HEK293T (cell line): ENCODE measurements at places on chromosomes 7 and 10.

DNA sequence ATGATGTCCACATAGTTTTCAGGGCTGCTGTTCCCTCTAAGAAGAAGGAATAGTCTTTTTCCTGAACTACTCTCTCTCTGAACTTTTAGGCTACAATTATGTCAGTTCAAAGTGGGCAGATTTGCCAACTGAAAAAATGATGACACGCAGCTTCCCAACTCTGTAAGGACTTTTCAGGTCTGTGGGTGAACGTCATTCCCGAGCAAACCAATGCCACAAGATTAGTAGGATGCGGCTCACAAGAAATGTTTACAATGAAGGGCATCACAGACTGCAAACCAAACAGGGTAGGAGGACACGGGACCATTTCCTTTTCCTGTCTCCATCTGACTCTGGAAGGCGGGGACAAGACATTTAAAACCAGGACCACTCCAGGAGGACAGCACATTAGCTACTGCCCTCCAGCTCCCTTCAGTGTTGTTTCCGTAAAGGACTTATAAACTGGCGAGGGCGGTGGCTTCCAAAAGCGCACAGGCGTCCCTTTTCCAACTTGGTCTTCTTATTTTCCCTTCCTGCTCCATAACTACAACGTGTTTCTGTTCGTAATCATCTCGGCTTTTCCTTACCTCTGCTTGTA lies 539 bp upstream of the MKLN1 start:
- DNase-seq = peak; percentile 37

- DNase-seq = no peak
Measured at GRCh38 chr10:58992830-58993460, 183.5 kb upstream of the PHYHIPL start.

GRCh38 chr10:99224766-99225165 lies 10.9 kb downstream of the HPSE2 start:
- DNase-seq = no peak

GRCh38 chr7:108136191-108136688 lies 6.1 kb upstream of the LAMB4 start:
- DNase-seq = no peak

DNA sequence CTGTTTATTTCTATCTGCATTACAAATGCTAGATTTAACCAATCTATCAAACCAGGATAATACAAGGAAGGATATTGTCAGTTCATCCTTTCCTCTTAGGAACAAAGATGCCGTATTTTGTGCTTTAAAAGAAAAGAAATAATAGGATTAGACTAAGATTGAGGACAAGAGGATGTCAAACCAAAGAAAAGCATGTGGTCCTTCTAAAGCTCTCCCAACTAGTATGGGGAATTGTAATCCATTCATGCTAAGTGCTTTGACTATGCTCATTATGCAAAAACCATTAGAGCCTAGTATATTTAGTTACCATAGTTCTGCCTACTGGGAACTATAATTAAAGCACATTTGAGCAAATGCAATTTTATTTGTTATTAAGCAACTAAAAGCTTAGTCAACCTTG lies 280.2 kb downstream of the GRM8 start:
- DNase-seq = no peak

DNA sequence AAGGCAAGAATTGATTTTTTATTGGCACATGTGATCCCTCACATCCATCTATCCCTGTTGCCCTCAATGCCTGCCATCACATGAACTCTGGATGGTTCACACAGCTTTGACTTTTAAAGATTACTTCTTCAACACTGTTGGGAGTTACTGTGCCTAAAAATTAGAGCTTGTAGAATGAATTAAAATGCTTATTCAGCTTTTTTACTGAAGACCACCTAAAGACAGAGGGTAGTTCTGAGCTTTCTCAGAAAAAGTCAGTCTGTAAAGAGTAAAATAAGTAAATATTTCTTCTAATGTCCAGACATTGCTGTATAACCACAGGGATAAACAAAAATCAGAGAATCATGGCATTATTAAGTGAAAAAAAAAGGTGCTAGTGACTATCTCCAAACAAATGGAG lies 93.3 kb upstream of the CSTF2T start:
- DNase-seq = no peak

DNA sequence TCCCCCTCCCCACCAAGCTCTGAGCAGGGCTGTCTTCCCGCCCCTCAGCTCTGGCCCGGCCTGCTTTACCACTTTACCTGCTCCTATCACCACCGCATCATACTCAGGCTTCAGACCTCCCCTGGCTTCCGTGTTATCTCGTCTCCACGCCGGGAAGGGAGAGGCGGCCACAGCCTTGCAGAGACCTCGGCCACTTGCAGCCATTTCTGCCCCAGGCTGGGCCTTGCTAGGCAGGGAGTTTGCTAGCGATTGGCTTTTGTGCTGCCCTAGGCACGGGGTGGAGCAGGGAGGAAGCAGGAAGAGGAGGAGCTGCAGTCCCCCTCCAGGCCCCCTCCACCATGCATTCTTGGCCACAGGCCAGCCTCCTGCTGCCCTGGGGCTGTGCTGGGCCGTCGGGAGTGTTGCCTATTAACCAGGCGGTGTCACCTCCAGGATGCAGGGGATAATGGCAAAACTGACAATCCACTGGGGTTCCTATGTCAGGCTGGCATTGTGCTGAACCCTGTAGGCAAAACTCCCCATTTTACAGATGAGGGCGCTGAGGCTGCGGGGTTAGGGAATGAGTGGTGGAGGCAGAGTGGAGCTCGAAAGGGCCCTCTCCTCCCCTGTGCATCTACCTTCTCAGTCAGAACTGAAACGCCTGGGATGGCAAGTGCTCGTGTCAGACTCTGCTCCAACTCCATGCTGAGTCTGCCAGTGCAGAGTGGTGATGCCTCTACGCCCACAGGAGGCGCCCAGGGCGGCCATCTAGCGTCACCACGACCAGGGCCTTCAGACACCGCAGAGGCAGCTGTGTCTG lies at the start of gene PYROXD2:
PYROXD2 (minus strand) TSS at position 251 of the 799 bp plus-strand sequence; CDS start at position 204, 47 bp downstream.
- peak; percentile 85 for DNase-seq

GRCh38 chr10:126685756-126686155 lies 15.3 kb upstream of the C10orf90 start:
- no peak for DNase-seq

GRCh38 chr7:42238709-42239366 lies 1.8 kb upstream of the GLI3 start:
- DNase-seq = peak; percentile 28

- no peak for DNase-seq
Measured at GRCh38 chr7:70781922-70782311, 350.0 kb upstream of the GALNT17 start.

GRCh38 chr10:118967160-118967559 lies 62.4 kb upstream of the NANOS1 start:
- no peak for DNase-seq

GRCh38 chr7:41153268-41153667 lies 549.6 kb downstream of the INHBA start:
- no peak for DNase-seq

DNA sequence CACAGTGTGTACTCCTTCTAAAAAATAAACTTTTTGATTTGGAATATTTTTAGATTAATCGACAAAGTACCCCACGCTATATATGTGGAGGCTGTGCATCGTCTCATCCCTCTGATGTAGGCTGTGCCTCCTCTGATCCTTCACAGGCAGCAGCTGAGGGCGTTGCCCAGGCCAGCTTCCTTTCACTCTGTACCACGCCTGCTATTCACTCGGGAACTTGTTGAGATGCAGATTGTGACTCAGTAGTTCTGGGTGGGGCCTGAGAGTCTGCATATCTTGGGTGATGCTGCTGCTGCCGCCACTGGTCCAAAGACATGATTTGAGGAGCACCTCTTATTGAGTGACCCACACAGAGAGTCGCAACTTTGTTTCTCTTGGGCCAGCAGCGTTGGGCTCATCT lies 7.9 kb upstream of the C10orf120 start:
- no peak for DNase-seq

DNA sequence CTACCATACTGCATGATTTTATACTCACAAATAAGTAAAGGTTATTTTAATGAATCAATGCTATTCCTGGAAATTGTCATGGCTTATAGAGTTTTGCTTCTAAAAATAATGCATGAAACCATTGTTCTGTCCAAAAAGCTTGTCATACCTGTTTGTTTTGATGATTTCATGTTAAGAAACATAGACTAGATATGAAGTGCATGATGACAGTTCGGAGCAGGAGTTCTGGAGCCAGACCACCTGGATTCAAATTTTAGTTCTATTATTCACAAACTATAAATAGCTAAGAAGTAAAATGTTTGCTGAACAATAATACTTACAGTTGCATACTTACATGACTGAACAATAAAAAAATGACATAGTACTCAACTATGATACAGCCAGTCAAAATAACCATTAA lies 107.0 kb upstream of the AKR1E2 start:
- no peak for DNase-seq

GRCh38 chr10:77574438-77574837 lies 63.2 kb downstream of the KCNMA1 start:
- DNase-seq = no peak

DNA sequence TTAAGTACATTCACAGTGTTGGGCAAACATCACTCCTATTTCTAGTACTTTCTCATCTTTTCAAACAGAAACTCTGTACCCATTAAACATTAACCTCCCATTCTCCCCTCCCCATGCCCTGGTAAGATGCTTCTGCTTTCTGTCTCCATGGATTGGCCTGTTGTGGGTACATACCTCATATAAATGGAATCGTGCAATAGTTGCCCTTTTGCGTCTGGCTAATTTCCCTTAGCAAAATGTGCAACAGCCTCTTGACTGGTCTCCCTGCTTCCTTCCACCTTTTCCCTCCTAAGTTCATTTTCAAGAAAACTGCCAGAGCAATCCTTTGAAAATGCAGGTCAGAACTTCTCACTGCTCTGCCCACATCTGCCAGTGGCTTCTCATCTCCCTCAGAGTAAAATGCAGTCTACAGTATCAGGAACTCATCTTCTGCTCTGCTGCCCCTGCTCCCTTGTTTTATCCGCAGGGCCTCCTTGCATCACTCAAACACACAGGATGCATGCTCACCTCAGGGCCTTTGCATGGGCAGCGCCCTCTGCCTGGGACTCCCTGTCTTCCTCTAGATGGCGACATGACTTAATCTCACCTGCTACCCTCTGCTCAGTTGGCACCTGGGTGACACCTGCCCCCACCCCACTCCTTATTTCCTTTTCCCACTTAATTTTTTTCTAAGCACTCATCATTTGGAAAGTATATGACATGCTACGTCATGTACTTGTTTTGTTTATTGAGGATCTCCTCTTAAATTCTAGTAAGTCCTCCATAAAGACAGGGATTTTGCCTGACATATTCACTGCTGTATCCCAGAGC lies 44.3 kb upstream of the ECHDC3 start:
- no peak for DNase-seq

DNA sequence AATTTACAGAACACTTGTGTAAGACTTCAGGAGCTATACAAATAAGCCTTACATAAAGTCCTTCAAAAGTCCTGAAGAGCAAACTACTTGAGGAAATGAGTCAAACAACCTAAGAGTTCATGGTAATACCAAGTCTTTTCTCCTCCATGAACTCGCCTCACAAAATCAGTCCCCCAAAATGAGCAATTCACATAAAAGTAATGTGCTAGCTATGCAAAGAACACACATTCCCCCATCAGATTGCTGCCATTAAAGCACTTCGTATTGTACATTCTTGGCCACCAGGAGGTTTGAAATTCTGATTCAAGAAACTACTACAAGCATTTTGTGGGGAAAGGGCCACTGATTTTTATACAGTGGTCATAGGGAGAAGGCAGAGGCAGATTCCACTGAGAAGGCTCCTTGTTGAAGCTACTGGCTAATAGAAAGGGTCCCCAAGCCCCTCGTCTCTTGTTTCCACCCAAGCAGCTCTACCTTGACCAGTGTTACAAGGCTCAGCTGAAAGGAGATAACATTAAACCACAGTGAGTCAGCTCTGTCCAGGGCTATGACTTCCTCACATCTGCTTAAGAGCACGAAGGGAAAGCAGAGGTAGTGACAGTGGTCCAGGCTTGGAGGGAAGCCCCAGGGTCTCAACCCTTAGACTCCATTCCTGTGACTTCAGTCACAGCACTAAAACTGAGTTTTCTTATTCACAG lies 115.2 kb upstream of the CDK1 start:
- DNase-seq = no peak

- DNase-seq = no peak
Measured at GRCh38 chr7:158378978-158379377, 208.6 kb downstream of the PTPRN2 start.

DNA sequence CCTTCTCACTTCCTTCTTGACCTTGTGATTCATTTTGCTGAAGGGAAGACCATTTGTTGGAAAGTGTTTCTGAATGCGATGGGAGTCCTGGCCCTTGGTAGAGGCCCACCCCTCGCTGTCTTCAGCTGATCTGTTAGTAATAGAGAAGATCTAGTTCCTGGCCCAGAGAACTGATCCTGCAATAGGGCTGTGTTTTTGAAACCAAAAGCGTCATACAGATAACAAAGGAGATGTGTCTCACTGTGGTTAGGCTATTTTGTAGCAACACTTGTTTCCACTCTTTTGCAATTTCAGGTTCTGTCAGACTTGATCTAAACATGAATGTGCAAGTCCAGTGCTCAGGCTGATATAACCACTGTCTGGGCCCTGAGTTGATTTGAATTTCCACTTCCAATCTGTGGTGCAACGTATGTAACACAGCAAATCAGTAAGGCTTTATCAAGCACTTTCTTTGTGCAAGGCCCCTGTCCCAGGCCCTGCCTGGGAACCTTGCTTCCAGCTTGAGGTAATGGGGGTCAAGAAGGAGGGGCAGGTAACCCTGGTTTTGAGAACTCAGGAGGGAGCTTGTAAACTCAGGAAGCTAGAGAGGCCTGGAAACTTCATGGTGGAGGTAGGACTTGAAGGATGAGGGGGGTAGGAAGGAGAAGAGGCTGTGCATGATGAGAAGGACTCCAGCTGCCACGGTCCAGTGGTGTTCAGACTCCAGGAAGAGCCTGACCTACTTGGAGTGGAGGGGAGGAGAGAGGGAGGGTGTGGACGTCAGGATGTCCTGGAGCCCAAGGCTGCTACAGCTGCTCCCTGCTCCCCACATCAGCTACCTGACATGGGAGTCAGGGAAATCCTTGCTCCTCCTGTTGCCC lies 42.2 kb upstream of the SRGN start:
- no peak for DNase-seq

DNA sequence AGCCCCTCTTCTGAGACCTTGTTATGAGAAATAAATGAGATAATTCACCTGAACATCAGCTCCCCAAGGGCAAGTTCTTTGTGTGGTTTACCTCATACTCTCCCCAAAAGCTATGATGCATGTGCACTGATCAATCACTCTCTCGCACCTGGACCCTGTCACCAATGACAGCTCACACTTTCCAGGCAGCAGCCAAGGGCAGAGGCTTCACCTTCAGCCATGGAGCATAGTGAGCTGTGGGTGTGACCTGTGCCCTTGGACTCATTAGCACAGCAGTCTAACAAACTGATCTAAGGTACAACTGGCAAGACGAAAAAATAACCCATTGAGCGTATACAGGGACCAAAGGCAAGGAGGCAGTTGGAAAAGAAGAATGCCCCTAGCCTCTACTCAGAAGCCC lies 17.0 kb downstream of the PDE1C start:
- no peak for DNase-seq

GRCh38 chr7:127629268-127629854 lies 11.4 kb upstream of the PAX4 start:
- peak; percentile 65 for DNase-seq

DNA sequence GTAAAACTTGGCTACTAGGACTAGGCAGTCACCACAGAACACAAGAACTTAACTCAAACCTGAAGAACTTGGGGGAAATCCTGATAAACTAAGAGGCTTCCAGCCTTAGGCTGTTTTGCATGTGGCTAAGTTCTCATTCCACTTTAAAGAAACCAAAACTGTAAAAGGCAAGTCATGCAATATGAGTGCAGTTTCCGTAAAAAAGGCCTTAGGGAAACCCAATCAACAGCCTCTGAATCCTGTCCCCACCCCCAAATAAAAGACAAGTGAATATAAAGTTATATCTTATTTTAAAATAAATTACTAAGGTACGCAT lies 95.1 kb downstream of the USP6NL start:
- DNase-seq = no peak

GRCh38 chr7:41928166-41928565 lies 225.3 kb upstream of the INHBA start:
- no peak for DNase-seq
